IMR-90 (cell line): ENCODE measurements at places on chromosomes 11 and 22. TPM values are rescaled to one million over a fixed set of nuclear protein-coding genes. Genes with fewer than 3 reads are reported as not detected.

Gene TRIM49D2
- total RNA-seq: not detected in 2 replicates

Gene DAGLA
- total RNA-seq: 0.83 and 0.90 TPM in 2 replicates

Gene CENPM
- total RNA-seq: 14.7 and 18.1 TPM in 2 replicates

Gene KDM4E
- not detected in 2 replicates for total RNA-seq

Gene CHRM1
- total RNA-seq: not detected in 2 replicates

Gene CARD18
- not detected in 2 replicates for total RNA-seq

Gene TRPC6
- 2.3 and 3.1 TPM in 2 replicates for total RNA-seq

Gene KCNJ4
- not detected in 2 replicates for total RNA-seq

Gene MN1
- 0.28 and 0.36 TPM in 2 replicates for total RNA-seq

Gene SLC29A2
- under 0.01 TPM in 2 replicates for total RNA-seq

Gene CAPRIN1
- 253 and 266 TPM in 2 replicates for total RNA-seq

Gene CABP4
- not detected in 2 replicates for total RNA-seq

Gene POU2AF3
- total RNA-seq: not detected in 2 replicates

Gene CDC45
- 37.5 and 44.6 TPM in 2 replicates for total RNA-seq

Gene C22orf39
- total RNA-seq: 8.2 and 9.2 TPM in 2 replicates

GRCh38 chr22:38729946-38730345 lies 24.2 kb downstream of the GTPBP1 start:
- no peak for DNase-seq

DNA sequence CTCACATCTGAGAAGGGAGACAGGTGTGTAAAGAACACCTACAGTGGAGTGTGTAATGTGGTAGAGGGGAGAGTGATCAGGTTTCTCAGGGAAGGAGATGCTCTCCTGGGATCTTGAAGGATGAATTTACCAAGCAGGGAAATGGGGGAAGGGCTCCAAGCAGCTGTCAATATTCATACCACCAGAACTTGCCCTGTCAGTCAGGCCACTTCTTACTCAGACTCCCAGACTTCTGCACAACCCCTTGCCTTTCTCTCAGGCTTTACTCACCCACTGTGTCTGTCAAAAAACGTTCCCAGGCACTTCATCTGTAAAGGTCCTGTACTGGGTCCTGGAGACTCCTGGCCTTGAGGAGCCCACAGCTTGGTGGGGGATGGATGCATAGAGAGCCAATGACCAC lies 14.0 kb upstream of the FCHSD2 start:
- DNase-seq: no peak

- no peak for DNase-seq
Measured at GRCh38 chr11:46345881-46346484, 1.3 kb upstream of the DGKZ start.

- no peak for DNase-seq
Measured at GRCh38 chr11:75588051-75588481, 26.0 kb downstream of the SERPINH1 start.

GRCh38 chr11:126929179-126930061 lies 71.2 kb downstream of the KIRREL3 start:
- peak; percentile 84 for DNase-seq

- no peak for DNase-seq
Measured at GRCh38 chr11:85695546-85695945, 9.6 kb upstream of the CCDC89 start.

DNA sequence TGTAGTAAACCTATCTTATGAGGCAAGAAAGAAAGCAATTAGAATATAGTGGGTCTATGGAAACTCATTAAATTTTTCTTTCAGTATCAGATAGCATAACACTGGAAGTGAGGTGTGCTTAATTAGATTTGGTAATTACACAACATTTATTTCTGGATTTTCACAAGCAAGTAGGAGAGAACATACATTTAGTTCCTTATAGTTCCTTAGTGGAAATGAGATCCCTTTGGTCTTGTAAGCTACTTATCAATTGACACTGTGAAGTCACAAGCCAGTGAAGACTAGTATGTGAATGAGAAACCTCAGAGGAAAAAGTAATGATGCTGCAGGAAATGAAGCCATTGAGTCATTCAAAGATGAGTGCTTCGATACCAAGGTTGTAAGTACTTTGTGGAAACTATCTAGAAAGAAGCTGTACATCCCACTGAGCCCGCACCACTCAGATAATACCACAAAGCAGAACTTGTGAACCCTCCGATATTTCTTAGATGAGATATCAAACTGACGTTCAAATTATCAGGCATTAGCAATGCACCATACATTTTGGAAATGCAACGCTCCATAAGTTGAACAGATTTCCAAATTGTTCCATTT lies 53.5 kb downstream of the ENTHD1 start:
- no peak for DNase-seq

DNA sequence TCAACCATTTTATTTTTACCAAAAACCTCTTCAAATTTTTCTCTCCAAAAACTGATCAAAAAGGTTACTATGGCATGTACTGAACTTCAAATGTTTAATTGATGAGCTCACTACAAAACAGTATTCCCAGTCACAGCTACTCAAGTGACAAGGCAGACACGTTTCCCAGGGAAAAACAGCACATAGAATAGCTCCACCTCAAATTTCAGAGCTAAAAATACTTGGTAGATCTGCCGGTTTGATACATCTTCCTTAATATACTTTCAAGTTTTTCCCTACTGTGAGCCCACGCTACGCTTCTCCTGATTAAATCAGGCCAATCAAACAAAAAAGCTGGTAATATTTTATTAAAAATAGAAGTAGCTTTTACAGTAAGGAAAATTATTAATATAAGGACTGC lies 100.4 kb downstream of the EFCAB6 start:
- DNase-seq: no peak

DNA sequence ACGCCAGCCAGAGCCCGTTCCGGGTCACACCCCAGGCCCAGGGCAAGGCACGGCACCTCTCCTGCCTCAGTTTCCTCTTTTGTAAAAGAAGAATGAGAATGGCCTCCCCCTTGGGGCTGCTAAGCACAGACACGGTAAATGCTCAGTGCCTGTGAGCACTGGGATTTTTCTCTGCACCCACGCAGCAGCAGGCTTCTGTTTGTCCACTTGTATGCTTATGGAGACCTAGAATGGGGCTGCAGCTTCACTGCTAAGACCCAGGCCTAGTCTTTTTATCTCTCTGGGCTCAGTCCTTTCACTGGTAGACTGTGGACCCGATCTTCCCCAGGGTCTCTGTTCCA lies 1327.9 kb downstream of the TBC1D22A start:
- no peak for DNase-seq

- no peak for DNase-seq
Measured at GRCh38 chr11:113942256-113942655, 32.7 kb upstream of the HTR3A start.

GRCh38 chr22:32926600-32926999 lies 125.1 kb downstream of the TIMP3 start:
- peak; percentile 34 for DNase-seq

DNA sequence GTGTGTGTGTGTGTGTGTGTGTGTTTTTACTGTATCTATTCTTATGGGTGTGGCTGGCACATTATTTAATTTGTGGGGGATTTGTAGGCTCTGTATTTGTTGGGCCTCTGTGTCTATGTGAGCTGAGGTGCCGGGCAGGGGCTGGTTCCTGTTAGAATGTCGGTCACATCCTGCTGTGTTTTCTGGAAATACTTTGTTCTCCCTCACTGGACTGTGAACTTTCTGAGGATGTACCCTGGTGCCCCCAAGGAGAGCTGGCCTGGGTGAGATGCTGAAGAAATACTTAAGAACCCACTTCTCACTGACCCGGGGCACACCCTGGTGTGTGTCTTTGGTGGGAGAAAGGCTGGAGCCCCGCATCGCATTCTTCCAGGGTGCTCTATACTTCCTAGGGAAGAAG lies 28.6 kb downstream of the KIAA1671 start:
- no peak for DNase-seq

GRCh38 chr11:77131560-77131959 lies 3.5 kb downstream of the MYO7A start:
- no peak for DNase-seq

- DNase-seq: no peak
Measured at GRCh38 chr22:20244691-20245576, 23.2 kb downstream of the RTN4R start.

GRCh38 chr11:107830915-107831540 lies 27.6 kb downstream of the SLC35F2 start:
- DNase-seq: no peak

GRCh38 chr11:122275508-122275907 lies 159.5 kb upstream of the BLID start:
- DNase-seq: no peak

GRCh38 chr11:81941998-81942397 lies 791.7 kb downstream of the FAM181B start:
- DNase-seq: no peak

DNA sequence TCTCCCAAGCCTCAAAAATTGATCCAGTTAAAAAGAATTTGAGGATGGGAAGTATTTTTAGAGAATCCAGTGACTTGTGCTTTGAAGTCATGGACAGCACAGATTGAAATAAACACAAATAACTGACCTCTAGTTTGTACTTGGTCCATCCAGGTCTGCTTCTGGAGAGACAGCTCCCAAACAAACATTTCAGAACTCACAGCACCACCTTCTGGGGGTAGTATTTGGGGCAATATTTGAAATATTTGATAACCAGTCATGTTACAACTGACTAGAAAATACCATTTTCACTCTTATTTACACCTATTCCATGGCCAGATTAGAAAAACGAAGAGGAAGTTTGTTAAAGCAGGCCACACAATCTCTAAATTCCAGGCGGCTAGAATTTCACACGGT lies 56.2 kb downstream of the CTSC start:
- DNase-seq: no peak

- no peak for DNase-seq
Measured at GRCh38 chr11:69569306-69570200, 71.4 kb upstream of the CCND1 start.

- no peak for DNase-seq
Measured at GRCh38 chr11:121497176-121497998, 44.6 kb upstream of the SORL1-AS1 start.

DNA sequence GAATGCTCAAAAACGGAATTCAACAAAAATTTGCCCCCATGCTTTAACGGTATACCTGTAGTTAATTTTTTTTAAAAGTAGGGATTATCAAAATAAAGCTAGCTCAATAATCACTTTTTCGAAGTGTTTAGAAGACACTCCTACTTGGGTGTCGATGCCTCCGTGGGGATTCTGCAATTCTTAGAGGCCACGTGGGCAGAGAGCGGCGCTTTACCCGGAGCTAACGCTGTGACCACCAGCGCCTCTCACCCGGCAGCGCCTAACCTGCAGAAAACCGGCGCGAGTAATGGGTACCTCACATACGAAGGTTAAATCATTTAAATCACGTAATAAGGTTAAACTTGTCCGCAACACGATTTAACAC lies 583 bp downstream of the TAF1D start:
- DNase-seq: peak; percentile 49

DNA sequence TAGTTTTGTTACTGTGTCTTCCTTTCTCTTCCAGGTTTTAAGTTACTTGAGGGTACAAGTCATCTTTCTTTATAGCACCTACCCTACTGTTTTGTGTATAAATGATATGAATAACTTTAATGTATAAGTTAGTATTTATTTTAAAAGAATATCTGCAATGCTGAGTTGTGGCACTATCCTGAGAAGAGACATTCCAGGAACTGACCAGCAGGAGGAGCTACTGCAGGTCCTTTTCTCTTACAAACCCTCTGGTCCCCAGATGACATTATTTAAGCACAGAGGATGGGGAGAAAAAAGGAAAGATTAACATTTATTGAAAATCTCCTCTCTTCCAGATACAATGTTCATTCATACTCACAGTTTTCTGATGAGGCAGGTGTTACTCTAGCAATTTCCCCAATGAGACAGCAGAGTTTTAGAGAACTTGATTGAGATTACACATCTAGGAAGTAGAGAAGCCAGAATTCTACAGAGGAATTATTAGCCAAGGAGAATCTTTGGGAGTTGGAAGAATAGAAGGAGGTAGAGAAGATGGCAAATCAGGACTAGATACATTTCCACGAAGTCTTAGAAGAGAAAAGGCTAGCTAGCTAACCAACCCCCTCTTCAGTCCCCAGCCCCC lies 541.2 kb upstream of the API5 start:
- no peak for DNase-seq

- DNase-seq: peak; percentile 94
Measured at GRCh38 chr11:27213232-27213660, 149.8 kb downstream of the CCDC34 start.

- DNase-seq: no peak
Measured at GRCh38 chr11:78868563-78868962, 293.9 kb upstream of the NARS2 start.

- no peak for DNase-seq
Measured at GRCh38 chr11:8266246-8267241, 2.9 kb upstream of the LMO1 start.

GRCh38 chr22:46366801-46367706 lies 31.5 kb downstream of the TRMU start:
- no peak for DNase-seq

DNA sequence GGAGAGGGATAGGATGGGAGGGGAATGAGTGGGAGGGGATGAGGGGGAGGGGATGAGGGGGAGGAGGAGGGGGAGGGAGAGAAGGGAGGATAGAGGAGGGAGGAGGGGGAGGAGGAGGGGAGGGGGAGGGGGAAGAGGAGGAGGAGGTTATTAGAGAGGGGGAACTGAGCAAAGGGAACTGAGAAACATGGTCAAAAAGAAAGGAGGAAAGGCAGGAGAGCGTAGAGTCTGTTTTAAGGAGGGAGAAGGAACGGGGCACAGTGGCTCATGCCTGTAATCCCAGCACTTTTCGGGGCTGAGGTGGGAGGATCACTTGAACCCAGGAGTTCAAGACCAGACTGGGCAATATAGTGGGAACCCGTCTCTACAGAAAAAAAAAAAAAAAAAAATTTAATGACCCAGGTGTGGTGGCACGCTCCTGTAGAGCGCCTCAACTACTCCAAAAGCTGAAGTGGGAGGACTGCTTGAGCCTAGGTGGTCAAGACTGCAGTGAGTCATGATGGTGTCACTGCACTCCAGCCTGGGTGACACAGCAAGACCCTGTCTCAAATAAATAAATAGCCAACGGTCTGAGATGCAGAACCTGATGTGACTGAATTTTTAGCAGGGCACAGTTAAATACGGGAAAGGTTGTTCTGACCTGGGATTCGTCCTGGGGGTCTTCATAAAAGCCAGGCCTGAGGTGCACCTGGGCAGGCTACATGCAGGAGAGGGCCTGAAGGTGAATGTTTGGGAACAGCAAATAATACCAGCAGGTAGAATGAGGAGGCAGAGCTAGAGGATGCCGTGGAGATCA lies 4.0 kb downstream of the B3GNT6 start:
- DNase-seq: peak; percentile 29

DNA sequence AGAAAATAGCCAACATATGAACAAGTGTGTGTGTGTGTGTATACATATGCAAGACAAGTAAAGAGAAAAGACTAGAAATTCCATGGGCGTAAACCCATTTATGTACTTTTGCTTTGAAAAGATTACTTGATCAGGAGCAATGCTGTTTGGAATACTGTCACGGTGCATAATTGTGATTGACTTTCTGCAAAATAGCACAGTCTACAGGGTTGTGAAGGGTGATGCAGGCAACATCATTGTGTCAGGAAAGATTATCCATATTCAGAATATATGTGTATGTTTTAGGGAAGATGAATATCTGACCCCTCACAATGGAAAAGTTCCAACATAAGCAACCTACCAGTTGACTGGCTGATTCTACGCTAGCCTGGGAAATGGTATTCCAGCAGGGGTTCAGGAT lies 307.7 kb downstream of the JRKL start:
- DNase-seq: no peak
